GOT3 (cell line): ENCODE measurements at places on chromosomes 12 and 14.

GRCh38 chr14:81619816-81620215 is 86.2 kb upstream of the SEL1L start:
- no peak for DNase-seq

- no peak for DNase-seq
Measured at GRCh38 chr12:108126990-108127501, 2.0 kb upstream of the WSCD2 start.

DNA sequence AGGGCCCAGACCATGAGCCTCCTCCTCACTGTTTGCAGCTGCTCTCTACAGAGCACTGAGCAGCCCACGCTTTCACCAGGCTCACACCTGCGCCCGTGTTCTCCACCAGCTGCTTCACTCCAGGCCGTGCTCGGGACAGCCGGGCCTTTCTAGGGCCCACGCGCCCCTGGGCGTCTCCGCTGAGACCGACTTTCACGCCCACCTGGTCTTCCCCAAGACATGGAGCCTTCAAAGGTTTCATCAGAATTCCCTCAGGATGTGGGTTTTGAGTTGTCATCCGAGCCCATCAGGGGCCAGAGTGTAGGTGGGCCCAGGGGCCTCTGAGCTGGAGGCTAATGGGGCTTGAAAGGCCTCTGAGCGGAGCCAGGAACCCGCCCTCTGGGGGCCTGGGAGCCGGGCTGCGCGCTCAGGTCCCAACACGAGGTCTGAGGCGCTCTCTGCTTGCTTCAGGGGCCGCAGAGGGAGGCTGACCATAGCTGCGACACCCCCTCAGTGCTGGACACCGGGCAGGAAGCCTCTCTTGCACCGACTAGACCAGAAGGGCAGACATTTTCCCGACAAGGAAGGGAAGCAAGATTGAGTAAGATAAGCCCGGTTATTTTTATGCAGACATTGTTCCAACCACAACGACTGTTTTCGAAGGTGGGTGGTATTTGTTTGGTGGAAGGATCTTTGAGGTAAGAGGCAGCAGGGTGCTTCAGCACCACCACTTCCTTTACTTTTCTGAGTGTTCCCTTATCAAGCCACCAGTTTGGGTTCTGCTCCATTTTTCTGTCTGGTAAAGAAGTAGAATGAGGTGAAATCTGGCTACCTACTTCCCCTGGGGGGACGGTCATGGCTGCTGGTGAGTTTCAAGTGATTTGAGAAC is 125.0 kb upstream of the FUT8 start:
- no peak for DNase-seq

GRCh38 chr14:102985665-102986064 is 63.2 kb downstream of the AMN start:
- no peak for DNase-seq

- no peak for DNase-seq
Measured at GRCh38 chr12:14982562-14982961, 9.7 kb downstream of the PDE6H start.

DNA sequence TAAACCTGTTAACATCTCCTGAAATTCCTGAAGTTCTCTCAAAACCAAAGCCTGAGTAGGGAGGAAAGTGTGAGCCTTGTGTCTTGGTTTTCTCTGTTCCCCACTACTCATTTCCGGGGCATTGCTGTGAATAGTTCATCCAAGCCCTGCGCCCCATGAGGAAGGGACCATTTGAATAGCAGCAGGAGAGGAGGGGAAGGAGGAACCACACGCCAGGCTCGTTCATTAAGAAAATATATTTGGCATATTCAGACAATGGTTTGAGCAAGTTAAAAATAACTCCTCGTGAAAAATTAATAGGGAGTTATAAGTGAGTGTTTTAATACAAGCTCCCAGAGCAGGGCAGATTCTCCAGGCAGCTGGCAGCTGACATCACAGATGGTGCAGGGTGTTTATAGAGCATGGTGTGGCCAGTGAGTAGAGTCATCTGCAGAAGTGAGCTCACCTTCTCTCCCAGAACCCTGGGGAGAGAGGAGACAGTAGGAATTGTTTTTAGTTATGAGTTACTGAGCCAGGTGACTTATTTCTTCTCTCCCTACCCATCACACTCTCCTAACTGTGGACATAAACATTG is 29.5 kb upstream of the CISTR start:
- DNase-seq = no peak

GRCh38 chr12:122847921-122848421 is 12.7 kb downstream of the HIP1R start:
- no peak for DNase-seq

DNA sequence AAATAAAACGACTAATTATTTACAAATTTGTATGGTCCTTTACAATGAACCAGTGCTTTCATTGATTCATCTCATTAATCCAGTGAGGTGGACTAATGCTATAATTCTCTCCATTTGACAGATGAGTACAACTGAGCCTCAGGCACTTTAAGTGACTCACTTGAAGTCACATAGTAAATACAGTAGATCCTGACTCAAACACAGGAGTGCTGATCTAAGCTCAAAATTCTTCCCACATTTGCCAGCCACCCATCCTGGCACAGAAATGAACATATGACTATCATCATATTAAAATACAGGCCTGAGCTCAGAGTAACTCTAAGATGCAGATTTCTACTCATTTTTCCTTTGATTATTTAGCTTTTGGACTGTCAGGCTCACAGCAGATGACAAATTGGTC is 30.6 kb downstream of the SLC16A7 start:
- no peak for DNase-seq

DNA sequence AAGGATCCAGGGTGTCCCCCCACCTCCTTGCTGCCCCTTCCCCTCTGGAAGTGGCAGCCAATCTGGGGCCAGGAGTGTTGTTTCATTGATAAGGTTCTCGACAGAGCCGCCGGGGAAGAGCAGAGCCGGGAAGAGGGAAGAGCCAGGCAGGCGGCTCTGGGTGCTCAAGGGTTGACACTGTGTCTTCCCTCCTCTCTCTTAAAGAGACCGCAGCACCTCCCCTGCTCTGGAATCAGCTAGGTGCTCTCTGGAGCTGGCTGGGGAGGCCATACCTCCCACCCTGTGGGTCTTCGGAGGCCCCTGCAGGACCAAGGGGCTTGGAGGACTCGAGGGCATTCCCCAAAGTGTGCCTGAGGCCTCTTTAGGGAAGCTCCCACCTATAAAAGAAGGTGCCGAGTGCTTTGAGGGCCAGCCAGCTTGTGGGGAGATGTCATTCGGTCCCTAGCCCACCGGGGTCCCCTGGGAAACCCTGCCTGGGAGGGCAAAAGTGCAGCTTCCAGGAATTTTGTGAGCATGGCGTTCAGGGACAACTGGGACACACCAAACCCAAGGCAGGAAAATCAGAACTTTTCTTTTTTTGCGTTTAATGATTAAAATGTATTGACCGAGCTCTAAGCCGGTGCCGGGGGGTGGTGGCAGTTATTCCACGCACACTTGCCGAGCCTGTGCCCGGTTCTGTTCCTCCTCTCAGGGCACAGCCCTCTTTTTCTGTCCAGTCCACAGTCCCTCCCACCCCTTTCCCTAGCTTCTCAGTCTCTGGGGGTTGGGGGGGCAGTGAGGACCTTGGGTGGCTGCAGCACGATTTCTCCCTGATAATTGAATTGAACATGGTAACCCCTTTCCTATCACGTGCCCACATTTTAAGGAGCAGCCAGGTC is 3.0 kb downstream of the SETD1B start:
- DNase-seq = no peak

GRCh38 chr14:60723116-60723906 is 840 bp downstream of the SIX4 start:
- DNase-seq = no peak

- no peak for DNase-seq
Measured at GRCh38 chr14:37051680-37052079, 120.7 kb downstream of the SLC25A21 start.

GRCh38 chr14:92531106-92531873 is 17.7 kb downstream of the RIN3 start:
- DNase-seq = no peak

DNA sequence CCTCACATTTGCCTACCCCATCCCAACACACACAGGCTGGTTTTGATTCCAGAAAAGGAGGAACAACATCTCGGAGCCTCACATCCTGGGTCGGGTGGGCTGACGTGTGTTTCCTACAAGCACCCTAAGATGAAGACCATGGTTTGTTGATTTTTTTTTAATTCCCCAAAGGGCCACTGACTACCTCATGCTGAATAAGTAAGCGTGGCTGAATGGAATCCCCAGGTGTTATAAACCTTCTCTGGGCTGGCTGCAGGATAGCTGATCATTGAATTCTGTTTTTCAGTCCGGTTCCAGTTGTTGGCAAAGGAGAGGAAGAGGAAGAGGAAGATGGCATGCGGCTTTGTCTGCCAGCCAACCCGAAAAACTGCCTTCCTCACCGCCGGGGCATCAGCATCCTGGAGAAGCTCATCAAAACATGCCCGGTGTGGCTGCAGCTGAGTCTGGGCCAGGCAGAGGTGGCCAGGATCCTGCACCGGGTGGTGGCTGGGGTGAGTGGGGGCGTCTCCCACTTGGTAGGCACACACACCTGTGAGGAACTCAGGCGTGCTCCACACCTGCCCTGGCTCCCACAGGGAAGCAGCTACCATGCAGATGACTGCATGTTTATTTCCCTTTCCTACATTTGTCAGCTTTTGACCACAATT is 42.0 kb downstream of the RIN3 start:
- no peak for DNase-seq

GRCh38 chr12:108833757-108834472 is 23.5 kb downstream of the SSH1 start:
- DNase-seq = no peak

GRCh38 chr12:108335349-108336119 is 3.6 kb downstream of the CMKLR1 start:
- DNase-seq = no peak

DNA sequence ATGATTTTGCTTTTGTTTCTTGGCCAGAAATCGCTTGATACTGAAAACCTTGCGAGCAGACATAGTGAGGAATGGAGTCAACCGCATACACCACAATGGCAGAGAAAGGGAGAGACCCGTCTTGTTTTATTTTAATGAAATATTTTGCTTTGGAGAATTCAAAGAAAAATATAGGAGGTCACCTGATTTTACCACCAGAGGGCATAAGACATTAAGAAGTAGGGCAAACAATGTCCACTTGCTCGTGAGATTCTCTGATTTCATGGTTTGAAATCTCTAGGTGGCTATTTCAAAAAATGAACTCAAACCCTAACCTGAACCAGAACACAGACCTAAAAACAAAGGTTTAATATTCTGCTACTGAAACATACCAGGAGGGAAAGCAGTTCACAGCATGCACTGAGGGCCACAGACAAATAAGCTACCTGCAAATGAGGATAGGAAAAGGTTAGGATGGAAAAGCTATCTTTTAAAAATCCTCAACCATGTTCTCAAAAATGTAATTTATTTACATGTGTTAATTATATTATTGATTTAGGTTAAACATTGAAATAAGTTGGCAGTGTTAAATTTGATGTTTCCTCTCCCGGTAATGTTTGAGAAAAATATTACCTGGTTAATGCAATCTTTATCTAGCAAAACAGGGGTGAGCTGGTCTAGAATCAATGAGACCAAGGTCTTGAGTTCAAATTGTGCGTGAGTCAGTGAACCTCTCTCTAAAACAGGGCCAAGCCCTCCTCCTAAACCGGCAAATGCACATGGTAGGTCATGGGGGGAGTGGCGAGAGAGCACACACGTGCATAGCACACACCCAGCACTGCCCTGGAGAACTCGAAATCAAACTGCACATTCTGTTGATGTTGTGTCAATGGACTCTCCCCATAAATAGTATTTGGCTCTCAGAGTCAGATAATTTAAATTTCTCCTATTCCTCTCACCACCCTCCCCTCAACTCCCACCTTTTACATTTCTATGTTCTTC is 12.5 kb downstream of the IFNG-AS1 start:
- no peak for DNase-seq

DNA sequence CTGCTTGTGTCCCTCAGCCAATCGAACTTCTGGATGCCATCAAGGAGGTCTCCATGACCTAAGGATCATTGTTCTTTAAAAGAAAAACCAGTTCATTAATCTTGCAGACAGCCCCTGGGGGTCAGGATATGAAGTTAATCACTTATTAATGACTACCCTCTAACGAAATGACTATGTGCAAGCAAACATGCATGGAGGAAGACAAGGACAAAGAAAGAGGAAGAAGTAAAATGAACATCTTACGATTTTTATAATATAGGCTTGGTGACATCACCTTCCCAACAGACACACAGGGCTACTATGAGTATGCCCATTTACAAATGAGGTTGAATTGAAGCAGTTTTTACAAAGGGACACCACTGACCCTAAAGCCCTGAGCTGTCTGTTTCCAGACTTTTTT is 111.1 kb upstream of the AMIGO2 start:
- DNase-seq = no peak

- no peak for DNase-seq
Measured at GRCh38 chr14:89842837-89843236, 111.7 kb downstream of the EFCAB11 start.

DNA sequence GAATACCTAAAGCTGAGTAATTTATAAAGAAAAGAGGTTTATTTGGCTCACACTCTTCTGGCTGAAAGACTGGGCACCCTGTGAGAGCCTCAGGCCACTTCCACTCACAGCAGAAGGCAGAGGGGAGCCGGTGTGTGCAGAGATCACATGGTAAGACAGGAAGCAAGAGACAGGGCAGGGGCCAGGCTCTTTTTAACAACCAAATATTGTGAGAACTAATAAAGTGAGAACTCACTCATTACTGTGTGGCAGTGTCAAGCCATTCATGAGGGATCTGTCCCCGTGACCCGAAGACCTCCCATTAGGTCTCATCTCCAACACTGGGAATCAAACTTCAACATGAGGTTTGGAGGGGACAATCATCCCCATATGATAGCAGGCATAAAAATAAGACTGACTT is 180.8 kb upstream of the DIO3 start:
- no peak for DNase-seq

GRCh38 chr12:78490861-78491260 is 373.7 kb upstream of the SYT1 start:
- no peak for DNase-seq

- no peak for DNase-seq
Measured at GRCh38 chr12:82896277-82896676, 209.6 kb downstream of the TMTC2 start.

GRCh38 chr14:67668559-67668958 is 5.9 kb downstream of the VTI1B start:
- no peak for DNase-seq

- DNase-seq = no peak
Measured at GRCh38 chr12:49624921-49625577, 1.7 kb downstream of the PRPF40B start.

- DNase-seq = no peak
Measured at GRCh38 chr12:55845785-55846496, 3.2 kb upstream of the MMP19 start.
